ENCODE measurements at places on chromosomes 2 and 18.

DNA sequence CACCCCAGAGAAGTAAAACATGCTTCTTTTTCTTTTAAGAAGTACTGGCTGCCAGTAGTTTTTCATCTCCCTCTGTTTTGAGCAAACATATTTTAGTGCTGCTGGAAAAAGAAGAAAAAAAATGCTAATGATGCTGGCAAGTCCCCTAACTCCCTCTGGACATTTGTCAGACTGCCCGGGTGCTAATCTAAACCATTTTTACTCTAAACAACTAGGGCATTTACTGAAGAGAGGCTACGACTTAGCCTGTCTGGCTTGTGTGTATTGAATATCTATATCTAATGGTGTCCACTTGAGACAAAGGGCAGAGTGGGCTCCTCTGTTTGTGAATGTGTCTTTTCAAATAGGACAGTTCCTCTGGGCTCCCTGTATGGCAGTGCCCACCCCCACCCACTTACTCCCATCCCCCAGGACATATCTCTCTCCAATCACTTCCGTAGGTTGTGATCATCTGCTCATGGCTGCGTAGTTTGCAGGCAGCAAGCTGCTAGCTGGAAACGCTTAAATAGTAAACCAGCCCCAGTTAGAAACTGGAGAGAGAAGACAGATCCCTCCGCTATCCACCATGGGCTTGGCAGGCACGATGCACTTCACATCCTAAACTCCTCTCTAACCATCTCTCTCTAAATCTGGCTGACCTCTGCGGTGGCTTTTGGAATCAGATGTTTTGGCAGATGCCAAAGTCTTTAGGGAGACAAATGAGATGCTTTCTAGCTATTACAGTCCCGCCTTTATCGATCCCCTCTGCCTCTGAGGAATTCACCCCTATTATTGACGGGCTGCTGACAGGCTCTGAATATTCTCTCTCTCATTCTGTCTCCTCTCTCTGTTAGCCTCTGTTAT lies 58.3 kb downstream of the DOCK10 start:
- DNase-seq: peak; percentile 58

DNA sequence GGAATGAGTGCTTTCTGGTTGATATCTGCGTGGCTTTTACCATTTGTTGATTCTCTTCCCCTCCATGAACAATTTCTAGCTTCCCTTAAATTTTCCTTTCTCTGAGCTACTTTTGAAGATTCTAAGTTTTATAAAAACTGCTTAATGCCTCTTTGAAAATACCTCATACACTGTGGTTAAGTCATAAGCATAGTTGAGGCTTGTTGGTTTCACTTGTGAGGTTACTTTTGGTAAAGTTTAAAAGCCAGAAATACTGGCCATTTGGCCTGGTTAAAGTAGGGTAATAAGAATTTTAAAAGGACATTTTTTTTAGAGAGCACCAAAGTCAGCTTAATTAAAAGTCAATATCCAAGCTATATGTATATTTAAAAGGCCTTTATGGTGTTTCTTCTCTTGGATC lies 21.3 kb upstream of the CAPN13 start:
- DNase-seq: no peak

GRCh38 chr2:42254186-42254895 lies 85.2 kb downstream of the EML4 start:
- no peak for DNase-seq

GRCh38 chr2:54052825-54053718 lies 62.3 kb upstream of the ACYP2 start:
- DNase-seq: no peak

DNA sequence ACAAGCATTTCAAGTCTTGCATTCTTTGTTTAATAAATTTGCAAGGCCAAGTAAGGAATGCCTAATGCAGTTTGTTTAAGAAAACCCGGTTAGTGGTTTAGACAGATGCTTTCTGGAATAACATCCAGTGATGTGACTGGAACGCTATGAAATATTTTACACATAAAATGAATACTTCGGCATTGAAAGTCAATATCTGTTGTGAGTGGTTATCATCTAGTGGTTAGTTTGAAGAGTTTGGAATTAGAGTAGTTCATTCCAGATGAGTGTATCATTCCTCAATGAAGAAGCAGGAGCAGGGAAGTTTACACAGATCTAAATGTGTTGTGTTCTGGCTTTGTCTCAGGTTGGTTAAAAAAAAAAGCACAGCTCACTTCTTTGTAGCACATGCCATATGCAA lies 608.0 kb upstream of the PIK3C3 start:
- DNase-seq: peak; percentile 72

DNA sequence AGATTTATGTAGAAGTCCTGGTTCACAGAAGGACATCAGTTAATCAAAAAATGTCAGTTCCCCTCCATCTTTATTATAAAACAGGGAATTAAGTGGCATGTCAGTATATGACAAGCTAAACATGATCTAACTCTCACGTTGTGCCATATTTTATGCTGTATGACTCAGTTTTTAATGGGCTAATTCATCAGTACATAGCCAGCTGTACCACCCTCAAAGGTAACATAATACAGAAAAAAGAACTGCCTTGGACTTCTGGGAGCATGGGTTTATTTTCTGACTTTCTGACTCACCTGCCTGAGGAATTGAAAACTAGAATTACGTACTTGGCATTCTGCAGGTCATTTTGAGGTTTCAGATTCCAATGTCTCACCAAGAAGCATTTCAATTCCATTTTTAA lies 135.7 kb downstream of the CMPK2 start:
- DNase-seq: no peak

GRCh38 chr2:54866868-54867267 lies 143.4 kb downstream of the EML6 start:
- DNase-seq: no peak

Data from fibroblast of skin of back (primary cell).